ENCODE measurements at places on chromosomes 3 and 15. TPM values are rescaled to one million over a fixed set of nuclear protein-coding genes. Genes with fewer than 3 reads are reported as not detected.

The CP gene
- not detected for total RNA-seq

The EPHA6 gene
- total RNA-seq, result not detected

The SAMD7 gene
- total RNA-seq, result not detected

The FAM3D gene
- not detected for total RNA-seq

The NANOGP8 gene
- not detected for total RNA-seq

The COL6A5 gene
- not detected for total RNA-seq

The SLC2A2 gene
- not detected for total RNA-seq

The CFAP20DC gene
- total RNA-seq, result 1.3 TPM

The GOLGA6D gene
- not detected for total RNA-seq

The AGTR1 gene
- 3.2 TPM for total RNA-seq

The CPN2 gene
- not detected for total RNA-seq

The LXN gene
- total RNA-seq, result 152 TPM

The CACNA2D3 gene
- not detected for total RNA-seq

The TMIE gene
- total RNA-seq, result not detected

The CD200 gene
- 3.3 TPM for total RNA-seq

The FES gene
- 19.0 TPM for total RNA-seq

The SOX14 gene
- not detected for total RNA-seq

The UQCC5 gene
- 7.7 TPM for total RNA-seq

The TOP2B gene
- total RNA-seq, result 176 TPM

The LRTM1 gene
- total RNA-seq, result not detected

The PAK6 gene
- not detected for total RNA-seq

The MOBP gene
- total RNA-seq, result not detected

The OXTR gene
- total RNA-seq, result 6.1 TPM

The VPS13C gene
- total RNA-seq, result 140 TPM

The TRIM42 gene
- total RNA-seq, result not detected

The CCR2 gene
- total RNA-seq, result not detected

The PLSCR5 gene
- total RNA-seq, result not detected

The ZNF774 gene
- 2.3 TPM for total RNA-seq

The ZXDC gene
- 9.2 TPM for total RNA-seq

The CCNL1 gene
- 138 TPM for total RNA-seq

The SPRED1 gene
- 55.1 TPM for total RNA-seq

The HTR3E gene
- total RNA-seq, result not detected

The ABI3BP gene
- total RNA-seq, result 108 TPM

The GOLGA6L24 gene
- total RNA-seq, result not detected

The MDFIC2 gene
- not detected for total RNA-seq

The CFAP91 gene
- 0.98 TPM for total RNA-seq
